ENCODE measurements at places on chromosomes 6 and 20.

DNA sequence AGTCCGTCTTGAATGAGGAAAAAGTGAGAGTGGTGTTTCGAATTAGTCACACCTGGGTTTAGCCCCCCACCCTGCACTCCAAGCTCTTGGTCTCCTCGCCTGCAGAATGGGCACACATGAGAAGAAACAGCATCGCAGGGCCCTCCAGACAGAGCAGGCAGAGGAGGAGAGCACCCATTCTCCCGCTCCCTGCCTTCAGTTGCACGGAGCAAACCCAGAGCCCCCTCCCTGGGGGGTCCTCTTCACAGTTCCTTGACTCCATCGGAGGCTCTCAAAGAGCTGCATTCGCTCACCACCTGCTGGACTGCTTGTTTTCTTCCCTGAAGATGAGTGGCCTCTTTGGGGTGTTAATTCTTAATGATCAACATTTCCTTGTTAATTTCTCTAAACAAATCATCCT lies 5.1 kb downstream of the CST7 start:
- peaks cover 16% of the 10 kb centered on the region for H3K36me3 ChIP-seq
- H3K4me3 ChIP-seq, result no peak overlapping the region
- DNase-seq, result no peak
- H3K27ac ChIP-seq, result peak overlapping the region; percentile 32

GRCh38 chr6:66717801-66718200 lies 1010.8 kb upstream of the EYS start:
- H3K27me3 ChIP-seq, result no peaks in the 10 kb centered on the region
- no peak overlapping the region for H3K4me3 ChIP-seq
- no peaks in the 10 kb centered on the region for H3K4me1 ChIP-seq

- peak overlapping the region; percentile 53 for H3K27ac ChIP-seq
- H3K27me3 ChIP-seq, result no peaks in the 10 kb centered on the region
- H3K4me1 ChIP-seq, result peaks cover 88% of the 10 kb centered on the region
- DNase-seq, result no peak
These were observed 77.0 kb downstream of the ATXN1 start for GRCh38 chr6:16684195-16684689.

DNA sequence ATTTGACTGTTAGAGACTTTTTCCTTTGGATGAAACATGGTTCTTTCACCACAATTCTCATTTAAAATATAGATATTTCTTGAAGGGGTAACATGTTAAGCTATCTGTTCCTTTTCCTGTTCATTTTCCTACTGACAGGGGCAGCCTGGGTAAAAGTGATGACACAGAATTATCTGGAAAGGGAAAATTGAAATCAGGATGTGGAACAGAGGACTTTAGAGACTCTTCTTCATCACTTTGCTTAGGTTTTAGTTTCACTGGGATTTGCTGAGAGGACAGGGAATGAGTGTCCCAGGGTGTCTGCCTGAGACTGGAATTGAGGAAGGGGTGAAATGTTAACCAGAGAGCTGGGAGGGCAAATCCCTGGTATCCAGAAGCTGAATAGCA lies 116.0 kb downstream of the RNF144B start:
- DNase-seq, result no peak
- no peaks in the 10 kb centered on the region for H3K4me1 ChIP-seq

Measured in activated CD4-positive, alpha-beta memory T cell treated with anti-CD3 and anti-CD28 coated beads for 36 hours (primary cell).